ENCODE measurements at places on chromosomes 12 and 14.

GRCh38 chr12:100795174-100795799 lies 711 bp downstream of the ANO4 start:
- DNase-seq = no peak

- DNase-seq = peak; percentile 7
Observed at GRCh38 chr12:52319097-52319496, 2.1 kb downstream of the KRT83 start.

- peak; percentile 73 for DNase-seq
Observed at GRCh38 chr12:9925705-9926393, 6.3 kb downstream of the CLEC2A start.

- no peak for DNase-seq
Observed at GRCh38 chr14:90303473-90303872, 28.3 kb downstream of the NRDE2 start.

DNA sequence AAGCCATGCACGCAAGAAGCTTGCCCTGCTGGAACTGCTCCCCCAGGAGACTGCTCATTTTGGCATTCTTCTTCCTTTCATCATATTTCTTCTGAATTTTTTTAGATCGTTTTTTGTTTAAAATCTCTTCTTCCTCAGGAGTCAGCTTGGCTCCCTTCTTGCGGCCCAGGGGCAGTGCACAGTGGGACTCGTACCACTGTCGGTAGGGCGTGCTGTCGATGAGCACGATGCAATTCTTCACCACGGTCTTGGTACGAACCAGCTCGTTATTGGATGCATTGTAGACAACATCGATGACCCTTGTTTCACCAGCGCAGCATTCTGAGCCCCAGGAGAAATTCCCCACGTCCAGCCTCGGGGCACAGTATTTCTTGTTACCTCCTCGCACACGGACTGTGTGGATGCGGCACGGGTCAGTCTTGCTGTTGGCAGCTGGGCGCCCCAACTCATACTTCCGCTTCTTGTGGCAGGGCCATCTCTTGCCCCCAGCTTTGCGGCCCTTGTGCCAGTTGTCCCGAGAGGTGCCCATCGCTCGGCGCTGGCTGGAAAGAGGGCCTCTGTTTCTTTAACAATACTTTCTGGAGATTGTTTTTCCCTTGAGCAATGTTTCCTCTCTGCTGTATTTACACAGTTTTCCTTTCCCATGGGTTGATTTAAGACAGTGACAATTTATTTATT lies 452.4 kb downstream of the TMEM121 start:
- DNase-seq = no peak

DNA sequence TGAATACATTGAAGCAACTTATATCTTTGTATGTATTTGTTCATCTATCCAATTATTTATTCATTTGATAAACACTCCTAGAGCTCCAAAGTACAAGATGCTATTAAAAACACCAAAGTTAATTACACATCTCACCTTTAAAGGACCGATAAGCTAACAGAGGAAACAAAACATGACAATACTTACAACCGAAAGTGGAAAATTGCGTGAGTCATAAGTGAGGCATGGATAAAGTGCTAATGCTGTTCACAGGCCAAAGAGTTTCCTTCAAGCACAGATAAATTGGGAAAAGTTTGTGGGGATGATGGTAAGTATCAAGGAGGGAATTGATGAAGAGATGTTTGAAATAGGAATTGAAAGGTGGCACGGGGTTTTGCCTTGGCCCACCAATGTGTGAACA lies 172.8 kb upstream of the KITLG start:
- no peak for DNase-seq

DNA sequence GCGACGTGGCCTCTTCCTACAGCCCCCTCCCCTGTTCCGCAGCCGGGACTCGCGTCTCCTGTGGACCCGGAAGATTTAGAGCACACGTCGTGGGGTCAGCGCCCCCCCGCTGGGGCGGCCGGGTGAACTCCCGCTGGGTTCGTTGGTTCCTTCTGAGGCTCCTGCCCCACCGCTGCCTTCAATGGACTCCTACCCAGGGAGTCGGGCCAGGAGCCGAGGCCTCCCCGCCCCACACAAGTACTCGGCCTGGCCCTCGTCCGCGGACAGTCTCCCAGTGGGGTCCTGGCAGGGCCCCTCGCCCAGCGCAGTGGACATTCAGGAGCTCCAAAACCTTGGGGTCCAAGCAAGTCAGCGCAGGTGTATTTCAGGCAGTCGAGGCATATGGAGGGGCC lies 1.2 kb downstream of the MMP17 start:
- DNase-seq = no peak
